ENCODE measurements at places on chromosomes 4 and X.

DNA sequence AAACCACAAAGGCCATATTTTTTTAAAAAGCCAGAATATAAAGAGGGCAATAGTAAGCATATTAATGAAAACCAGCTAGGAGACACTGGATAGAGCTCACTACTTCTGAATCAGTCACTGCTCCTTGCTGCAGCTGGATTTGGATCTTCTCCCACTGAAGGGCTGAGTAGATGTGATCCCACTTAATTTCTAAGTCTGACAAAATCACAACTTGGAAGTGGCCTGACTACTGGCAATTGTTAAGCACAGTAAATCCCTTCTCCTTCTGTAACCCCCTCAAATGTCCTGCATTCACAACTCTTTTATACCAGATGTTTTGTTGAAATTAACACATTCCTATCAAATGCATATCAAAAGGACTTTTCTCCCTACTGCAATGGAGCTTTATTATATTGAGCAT lies 72.9 kb downstream of the AMMECR1 start:
- DNase-seq: no peak

DNA sequence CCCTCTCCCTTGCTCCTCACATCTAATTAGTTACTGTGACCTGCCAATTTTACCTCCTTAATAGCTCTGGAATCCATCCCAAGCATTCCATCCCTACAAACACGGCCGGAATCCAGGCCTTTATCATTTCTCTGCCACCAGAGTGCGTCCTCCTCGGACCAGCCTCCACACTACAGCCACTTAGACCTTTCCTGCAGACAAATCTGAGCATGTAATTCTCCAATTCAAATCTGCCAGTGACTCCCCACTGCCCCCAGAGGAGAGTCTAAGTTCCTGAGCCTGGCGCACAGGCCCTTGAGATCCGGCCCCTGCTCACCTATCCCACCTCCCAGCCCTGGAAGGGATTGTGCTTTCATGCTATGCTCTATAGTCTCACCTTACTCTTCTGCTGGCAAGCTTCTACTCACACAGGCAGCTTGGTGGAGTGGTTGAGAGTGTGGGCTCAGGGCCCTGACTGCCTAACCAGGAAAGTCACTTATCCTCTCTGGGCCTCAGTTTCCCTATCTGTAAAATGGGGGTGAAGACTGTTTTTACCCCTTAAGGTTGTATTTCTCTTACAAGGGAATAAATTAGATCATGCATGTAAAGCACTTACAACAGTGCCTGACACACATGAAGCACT lies 31.2 kb downstream of the PJA1 start:
- DNase-seq: no peak

DNA sequence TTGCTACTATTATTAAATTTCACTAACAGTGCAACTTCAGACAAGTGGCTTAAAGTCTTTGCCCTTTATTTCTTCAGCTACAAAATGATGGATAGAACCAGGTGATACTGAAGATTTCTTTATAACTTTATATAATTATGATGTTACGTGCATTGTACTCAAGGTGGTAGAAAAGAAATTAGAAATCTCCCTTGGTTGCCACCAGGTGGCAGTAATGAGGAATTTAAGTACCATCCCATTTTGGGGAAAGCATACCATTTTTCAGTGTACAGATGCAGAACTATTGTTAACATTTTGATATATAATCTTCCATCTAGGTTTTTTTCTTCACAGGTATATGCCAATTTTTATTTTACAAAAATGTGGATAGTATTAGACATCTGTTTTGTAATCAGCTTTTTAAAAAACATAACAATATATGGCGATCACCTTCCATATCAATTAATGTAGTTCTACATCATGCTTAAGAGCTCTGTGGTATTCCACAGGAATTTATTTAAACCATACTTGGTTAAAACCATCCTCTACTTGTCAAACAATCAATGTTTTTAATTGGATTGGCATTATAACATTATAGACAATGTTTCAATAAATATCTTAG lies 37.7 kb upstream of the RAB33B start:
- no peak for DNase-seq

- no peak for DNase-seq
These were observed 3.2 kb downstream of the CXorf38 start for GRCh38 chrX:40644176-40644575.

DNA sequence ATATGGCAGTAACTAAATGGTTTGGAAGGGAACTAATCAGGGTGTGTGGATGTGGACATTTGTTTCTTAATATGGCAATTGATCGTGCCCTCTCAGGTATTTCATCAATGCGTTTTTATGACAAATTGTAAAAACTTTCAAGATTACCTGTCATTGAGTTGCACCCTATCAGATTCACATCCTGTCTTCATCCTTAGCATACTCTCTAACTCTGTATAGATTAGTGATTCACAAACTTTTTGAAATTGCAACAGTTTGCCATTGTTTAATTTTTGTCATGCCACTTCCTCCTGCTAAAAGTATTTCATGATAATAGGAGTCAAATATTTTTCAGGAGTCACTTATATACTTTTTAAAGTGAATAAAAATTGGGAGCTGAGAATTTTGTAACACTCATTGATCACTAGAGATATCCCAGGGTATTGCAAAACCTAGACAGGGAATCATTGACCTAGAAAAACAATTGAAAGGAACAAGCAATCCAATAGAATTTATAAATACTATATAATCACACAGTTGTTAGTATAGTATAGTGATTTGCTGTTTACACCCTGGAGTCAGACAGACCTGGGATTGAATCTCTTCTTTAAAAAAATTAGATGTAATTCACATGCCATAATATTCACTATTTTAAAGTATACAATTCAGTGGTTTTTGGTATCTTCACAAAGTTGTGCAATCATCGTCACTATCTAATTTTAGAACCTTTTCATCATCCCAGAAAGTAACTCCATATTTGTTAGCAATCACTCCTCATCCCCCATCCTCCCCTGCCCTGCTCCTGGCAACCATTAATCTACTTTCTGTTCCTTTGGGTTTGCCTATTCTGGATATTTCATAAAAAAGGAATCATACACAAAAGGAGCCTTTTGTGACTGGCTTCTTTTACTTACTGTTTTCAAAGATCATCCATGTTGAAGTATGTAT lies 8.9 kb downstream of the MID2 start:
- no peak for DNase-seq

- DNase-seq: no peak
These were observed 27.0 kb upstream of the PRPS1 start for GRCh38 chrX:107601326-107601725.

DNA sequence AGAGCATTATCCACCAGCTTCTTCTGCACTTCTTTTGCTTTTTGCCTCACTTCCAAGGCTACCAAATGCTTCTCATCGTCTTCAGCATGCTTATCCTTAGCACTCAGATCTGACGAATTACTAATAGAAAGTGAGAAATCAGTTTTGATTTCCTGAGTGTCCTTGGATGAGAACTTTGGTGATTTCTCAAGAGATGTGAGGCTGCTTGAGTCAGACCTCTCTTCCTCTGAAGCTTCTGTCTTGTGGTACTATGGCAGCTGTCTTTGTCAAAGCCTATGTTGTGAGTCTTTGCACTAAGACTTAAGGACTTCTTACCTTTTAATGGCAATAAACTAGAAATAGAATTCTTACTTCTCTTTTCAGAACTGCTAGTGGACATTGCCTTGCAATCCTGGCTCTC lies 169.9 kb downstream of the CPE start:
- DNase-seq: no peak

DNA sequence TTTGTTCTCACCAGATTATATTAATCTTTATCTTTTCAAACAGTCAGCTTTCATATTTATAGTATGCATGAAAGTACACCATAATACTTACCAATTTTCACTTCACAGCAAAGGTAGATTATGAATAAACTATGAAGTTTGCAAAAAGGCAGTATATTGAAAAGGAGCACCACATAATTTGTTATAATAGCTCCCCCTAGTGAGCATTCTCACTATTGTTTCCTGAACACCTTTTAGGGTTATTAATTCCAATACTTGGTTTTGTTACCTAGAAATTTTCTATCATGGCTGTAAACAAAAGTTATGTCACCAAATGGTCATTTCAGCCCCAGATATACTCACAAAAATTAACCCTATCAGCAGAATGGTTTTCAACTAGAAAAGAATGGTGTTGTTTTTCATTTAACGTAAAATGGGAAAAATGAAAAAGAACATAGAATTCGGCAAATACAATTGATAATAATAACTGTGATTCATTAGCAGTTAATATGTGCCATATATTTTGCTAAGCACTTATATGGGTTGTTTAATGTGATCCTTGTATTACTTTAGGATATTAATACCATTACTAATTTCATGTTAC lies 30.2 kb upstream of the NKX6-1 start:
- DNase-seq: no peak

GRCh38 chr4:147821555-147821954 lies 89.7 kb downstream of the ARHGAP10 start:
- DNase-seq: no peak
